ENCODE measurements at places on chromosomes 2 and 18. TPM values are rescaled to one million over a fixed set of nuclear protein-coding genes. Genes with fewer than 3 reads are reported as not detected.

GRCh38 chr18:42977982-42978637 is 137.4 kb downstream of the RIT2 start:
- no peak for DNase-seq

DNA sequence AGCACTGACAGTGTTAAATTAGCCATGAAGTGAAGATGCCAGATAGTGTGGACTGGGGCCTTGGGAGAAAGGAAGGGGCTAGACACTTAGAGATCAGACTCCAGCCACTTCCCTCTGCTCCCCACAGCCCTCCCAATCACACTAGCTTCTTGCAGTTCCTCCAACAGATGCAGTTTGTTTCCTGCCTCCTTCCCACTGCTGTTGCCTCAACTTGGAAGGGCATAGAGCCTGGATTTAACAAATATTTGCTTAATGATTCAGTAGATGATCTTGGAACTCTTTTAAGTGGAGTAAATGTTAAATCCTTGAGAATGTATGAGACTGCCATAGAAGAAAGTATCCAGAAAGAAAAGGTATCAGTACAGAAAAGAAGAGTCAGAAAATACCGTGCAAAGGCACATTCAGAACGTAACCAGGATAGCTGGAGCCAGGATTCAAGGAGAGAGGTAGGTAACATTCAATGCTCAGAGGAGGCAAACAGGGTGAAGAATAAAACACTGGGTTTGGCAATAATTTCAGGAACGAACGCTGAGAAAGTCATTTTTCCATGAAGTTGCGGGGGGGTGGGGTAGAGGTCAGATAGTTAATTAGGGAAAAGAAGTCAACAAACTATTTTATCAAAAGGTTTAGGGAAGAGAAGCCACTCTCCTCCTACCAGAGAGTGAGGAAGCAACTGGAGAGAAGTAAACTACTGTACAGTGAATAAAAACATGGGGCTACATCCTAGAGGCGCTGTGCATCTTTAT is 1.3 kb upstream of the BZW1 start:
- DNase-seq: peak; percentile 94

DNA sequence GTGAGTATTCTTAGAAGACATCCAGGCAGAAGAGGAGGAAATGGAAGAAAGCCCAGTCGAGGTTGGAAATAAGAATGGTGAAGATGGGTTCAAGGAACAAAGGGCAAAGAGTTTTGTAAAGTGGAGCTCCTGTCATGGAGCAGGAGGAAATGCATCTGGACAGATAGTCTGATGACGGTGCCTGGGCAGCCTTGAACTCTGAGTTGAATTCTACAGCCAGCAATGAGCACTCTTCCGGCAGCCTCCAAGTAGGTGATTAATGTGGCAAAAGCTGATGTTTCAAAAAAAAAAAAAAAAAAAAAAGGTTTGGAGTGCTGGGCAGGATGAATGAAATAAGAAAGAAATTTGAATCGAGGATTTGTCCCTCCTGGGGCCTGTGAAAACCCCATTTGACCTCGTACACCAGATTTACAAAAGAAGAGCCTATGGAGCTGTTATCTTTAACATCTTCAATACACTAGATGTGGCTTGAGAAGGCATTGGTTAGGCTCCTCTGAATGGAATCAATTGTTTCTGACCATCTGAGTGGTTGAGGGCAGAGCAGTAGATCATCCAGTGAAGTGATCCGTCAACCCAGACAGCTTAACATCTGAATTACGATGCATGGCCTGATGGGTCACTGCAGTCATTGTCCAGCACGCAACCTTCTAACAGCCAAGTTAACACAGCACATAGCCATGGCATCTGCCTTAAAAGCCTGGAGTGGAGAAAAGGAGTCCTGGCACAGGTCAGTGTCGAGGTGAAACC is 449.7 kb downstream of the TXNL1 start:
- DNase-seq: no peak

GRCh38 chr2:238313289-238313990 is 6.9 kb upstream of the TRAF3IP1 start:
- no peak for DNase-seq

The TRIB2 gene
- 35.2 TPM for total RNA-seq

DNA sequence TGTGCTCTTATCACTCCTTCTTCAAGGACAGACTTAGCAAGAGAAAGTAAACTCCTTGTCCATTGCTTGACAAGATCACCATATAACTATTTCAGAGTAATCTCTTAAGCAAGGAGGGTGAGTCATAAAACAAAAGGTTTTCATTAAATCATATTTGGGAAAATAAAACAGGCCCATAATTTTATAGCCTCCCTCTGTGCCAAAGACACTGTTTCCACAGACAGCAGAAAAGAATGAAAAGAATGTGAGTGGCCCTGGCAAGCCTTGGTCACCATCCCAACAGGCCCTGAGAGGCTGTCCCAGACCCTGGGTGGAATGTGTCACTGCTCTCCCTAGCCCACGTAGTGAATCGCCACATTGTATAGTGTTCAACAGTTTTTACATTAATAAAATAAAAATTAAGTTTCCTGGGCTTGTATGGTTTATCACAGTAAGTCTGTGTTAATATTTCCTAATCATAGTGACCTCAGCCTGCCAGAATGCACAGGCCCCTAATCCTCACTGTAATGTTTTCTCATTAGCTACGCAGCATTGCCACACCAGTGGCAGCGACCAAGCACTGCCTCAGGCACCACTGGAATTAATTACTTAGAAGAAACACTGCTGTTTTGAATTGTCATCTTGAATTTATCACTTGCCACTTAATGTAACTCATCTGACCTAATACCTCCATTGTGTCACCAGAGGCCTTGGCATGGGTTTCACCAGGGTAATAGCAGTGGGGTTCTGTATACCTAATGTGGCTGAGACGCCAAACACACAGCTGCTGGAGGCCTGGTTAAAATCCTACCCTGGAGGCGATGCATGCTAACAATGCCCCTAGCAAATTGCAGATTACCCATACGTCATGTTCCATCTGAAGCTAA is 401.9 kb downstream of the LNPK start:
- peak; percentile 5 for DNase-seq

The SLC25A12 gene
- 21.4 TPM for total RNA-seq

The EMX1 gene
- total RNA-seq: not detected

- no peak for DNase-seq
Observed at GRCh38 chr2:6970551-6970950, 53.3 kb downstream of the RNF144A start.

DNA sequence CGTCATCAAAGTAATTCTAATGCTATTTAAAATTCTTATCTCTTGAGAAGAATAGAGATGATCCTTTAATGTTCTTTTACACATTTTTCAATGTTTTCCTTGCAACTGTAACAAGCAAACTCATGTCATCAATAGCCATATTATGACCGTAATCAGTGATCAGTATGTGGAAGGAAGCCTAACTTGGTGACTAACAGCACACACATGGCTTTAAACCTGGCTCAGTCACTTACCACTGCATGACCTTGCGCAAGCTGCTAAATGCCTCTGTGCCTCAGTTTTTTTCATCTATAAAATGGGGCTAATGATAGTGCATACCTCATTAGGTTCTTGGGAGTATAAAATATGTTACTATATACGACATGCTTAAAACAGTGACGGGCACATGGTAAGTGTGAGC is 149.7 kb downstream of the BCL2 start:
- peak; percentile 5 for DNase-seq

GRCh38 chr2:43038034-43038695 is 188.2 kb downstream of the ZFP36L2 start:
- DNase-seq: peak; percentile 53

The CCDC85A gene
- total RNA-seq: 1.1 TPM

The CRIM1 gene
- total RNA-seq: 70.7 TPM

DNA sequence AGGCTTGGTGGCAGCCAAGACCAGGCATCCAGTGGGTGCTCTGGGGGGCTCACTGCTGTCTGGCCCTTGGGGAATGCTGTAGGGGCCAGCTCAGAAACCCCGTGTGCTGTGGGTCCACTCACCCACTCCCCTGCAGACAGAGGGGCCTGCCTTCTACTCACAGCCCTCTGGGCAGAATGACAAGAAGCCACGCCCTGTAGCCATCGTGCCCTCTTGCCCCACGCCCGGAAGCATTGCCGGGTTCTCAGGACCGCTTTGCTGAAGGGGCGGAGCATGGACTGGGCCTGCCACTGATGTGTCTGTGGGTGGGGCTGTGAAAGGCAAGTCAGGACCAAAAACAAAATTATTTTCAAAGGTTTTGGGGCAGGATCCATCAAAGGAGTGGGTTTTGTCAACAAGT is 27.8 kb downstream of the GLI2 start:
- no peak for DNase-seq

- DNase-seq: peak; percentile 29
Observed at GRCh38 chr2:189337656-189338055, 103.6 kb upstream of the WDR75 start.

- no peak for DNase-seq
Observed at GRCh38 chr2:232275670-232276069, 102.9 kb upstream of the ALPP start.

DNA sequence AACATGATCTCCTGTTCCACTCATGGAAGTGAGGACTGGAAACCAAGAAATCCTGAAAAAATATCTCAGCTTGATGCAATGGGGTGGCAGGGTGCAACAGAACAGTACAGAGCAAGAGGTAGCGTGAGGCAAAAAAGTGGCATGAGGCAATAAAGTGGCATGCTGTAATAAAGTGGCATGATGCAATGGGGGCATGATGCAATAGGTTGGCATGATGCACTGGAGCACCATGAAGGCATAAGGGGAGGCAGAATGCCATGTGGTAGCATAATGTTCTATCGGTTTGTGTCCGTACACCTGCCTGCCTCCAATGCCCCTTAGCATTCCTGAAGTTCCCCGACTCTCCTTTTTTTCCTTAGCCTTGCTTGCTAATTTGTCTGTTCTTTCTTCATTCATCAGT is 648.4 kb downstream of the TMEM182 start:
- no peak for DNase-seq

The LRP1B gene
- total RNA-seq: 0.06 TPM

GRCh38 chr18:68734308-68734707 is 19.4 kb upstream of the TMX3 start:
- peak; percentile 69 for DNase-seq

GRCh38 chr18:36288689-36289088 is 8.8 kb upstream of the FHOD3 start:
- DNase-seq: no peak

DNA sequence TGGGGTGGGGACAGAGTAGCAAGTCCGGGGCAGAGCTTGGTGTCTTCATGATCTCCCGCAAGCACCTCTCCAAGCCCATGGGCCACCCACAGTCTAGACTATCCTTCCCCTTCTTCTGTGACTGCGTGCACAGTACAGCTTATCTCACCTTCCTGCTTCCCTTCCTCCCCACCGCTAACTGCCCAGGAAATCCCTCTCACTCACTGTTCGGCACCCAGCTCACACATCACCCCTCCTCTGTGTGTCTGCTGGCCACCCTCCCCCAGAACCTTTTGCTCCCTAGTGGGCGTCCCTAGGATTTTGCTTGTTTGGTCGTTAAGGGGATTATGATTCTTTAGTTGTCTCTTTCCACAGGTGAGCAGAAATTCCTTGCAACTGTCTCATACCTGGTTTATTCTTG is 31.5 kb upstream of the SMAD7 start:
- no peak for DNase-seq

DNA sequence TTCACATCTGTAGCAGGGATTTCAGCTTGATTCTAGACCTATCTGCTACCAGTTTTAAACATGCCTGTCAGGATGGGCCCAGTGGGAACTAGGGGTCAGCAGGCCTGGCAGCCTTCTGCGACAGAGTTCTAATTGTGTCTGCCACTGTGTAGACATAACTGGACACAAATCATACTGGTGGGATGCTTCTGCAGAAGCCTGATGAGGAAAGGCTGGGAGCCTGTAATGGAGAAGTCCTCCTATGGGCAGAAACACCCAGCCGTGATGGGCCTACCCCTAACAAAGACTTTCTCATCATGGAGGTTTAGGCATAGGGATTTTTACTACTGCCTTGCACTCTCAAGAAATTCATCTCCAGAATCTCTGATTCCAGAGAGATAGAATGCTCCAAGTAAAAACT is 166.9 kb downstream of the PDE11A start:
- DNase-seq: no peak

The LOXL3 gene
- total RNA-seq: 12.4 TPM

DNA sequence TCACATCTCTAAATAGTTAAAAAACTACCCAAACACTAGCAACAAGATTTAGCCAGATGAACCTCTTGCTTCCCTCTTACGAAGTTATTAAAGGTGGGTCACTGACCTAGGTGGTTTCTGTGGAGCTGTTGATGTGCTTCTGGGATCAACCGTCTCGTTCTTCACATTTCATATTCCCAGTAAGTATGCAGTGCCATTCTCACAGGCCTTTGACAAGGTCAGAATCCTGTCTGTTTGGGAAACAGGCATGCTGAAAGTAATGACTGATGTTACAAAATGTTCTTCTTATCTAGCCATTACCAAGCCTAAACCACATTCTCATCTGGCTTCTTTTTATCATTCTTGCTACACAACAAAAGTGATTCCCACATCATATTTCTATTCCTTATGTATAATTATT is 70.3 kb downstream of the WDR7 start:
- no peak for DNase-seq

DNA sequence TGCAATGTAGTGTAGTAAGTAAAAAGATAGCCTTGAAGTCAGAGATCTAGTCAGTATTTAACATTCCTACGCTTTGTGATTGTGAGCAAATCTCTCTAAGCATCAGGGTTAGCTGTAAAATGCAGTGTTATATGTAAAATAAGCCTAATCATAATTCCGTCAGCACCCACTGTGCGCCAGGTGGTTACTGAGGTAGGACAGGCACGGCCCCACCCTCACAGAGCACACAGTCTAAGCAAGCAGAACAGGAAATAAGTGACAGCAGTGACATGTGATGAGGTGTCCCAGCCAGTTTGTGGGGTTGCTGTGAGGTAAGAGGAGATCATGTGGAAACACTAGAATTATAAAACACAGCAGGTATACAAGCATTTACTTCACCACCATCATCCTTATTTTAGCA is 267.1 kb downstream of the ICOS start:
- DNase-seq: no peak

DNA sequence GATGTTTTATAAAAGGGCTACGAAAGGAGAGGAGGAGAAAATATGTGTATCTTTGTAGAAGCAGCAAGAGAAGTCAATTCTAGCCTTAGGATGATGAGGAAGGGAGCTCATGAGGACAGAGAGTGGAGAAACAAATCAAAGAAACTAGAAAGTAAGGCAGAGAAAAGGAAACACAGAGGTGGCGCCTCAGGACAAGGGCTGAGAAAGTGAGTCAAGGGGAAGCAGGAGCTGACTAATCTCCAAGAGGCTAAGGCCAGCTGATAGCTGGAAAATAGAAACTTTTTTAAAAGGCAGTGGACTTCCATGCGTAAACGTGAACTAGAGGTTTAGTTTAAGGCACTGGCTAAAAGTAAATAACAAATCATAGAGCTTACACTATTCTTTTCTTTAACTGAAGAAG is 173.3 kb downstream of the ANKRD44 start:
- peak; percentile 68 for DNase-seq
